Fibroblast of mammary gland (primary cell): ENCODE measurements at places on chromosomes 5 and 9.

GRCh38 chr5:143908959-143909358 lies 97.0 kb downstream of the HMHB1 start:
- DNase-seq, result no peak

DNA sequence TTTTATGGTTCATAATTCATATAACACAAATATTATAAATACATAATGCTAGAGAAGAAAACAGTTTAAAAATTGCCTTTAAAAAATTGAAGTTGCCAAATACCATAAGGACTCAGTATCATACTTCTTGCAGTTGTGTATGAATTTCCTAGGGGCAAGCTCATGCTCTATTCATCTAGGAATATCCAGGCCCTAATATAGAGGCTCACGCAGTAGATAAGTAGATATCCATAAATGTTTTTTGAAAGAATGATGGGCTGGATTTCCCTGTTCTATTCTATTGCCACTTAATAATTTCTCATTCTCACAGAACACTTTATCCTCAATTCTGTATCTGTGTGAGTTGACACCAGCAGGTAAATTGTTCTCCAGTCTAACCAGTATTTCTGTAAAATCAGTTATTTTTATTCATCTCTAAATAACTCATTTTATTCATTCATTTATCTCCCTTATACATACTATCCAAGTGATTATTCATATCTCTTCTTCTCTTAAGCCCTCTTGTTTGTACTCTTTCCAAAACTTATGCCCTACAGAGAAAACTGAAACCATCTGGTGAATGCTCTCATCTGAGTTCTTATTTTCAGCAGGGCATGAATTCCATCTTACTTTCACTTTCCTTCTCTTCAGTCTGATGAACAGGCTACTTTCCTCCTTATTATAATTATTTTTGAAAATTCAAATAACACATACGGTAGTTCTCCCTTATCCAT lies 97.1 kb downstream of the SLC44A1 start:
- DNase-seq, result peak; percentile 77

DNA sequence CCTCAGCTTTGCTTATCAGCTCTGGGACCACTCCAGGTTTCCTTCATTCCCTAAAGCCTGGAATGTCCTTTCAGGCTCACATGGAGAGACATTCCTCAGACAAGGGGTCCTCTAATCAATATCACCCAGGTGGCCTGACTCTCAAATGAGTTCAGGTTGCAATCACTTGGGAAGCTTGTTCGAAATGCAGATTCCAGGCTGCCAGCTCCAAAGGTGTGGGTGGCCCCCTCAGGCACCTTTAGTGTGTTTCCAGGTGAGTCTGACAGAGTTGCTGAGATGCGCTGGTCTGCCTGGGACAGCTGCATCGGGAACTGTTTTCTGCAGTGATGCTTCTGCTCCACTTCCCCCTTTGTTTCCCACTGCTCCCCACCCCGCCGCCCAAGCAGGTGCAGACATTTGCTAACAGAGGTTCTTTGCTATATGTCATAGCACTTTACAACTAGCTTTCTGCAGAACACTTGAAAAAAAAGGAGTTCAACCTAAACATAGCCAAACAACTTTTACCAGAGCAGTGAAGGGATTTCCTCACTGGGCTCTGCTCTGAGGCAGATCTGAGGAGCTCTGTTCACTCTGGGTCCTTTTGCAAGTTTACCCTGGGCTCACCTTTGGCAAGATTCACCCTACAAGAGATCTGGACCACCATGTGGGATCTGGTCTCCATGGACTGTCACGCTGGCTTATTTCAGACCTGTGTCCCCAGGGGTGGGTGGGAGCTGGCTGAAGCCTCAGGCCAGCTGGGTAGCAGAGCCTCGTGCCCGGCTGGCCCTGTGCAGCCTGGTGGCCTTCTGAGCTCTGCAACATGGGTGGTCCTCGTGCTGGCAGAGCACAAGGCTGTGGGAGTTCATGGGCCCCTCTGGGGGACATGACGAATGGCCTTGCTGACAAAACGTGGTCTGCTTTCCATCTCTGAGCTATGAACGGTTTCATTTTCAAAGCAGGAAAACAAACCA lies 539.6 kb downstream of the CCDC171 start:
- peak; percentile 68 for DNase-seq

DNA sequence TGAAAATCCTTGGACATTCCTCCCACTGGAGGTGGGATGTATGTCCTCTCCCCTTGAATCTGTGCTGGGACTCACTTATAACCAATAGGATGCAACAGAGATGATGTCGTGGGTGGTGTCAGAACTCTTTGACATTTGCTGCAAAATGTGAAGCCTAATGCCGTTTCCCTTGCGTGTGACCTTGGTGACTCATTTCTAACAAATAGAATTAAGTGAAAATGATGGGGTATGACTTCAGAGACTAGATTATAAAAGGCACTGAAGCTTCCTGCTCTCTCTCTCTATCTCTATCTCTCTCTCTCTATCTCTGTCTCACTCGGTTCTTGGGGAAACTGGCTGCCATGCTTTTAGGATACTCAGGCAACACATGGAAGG lies 126.1 kb upstream of the STC2 start:
- peak; percentile 85 for DNase-seq

GRCh38 chr5:5822729-5823257 lies 400.3 kb downstream of the ICE1 start:
- no peak for DNase-seq

GRCh38 chr5:74174366-74174765 lies 466.2 kb downstream of the ENC1 start:
- no peak for DNase-seq

- no peak for DNase-seq
Measured at GRCh38 chr9:84744726-84745125, 75.2 kb downstream of the NTRK2 start.

GRCh38 chr9:126615245-126615790 lies 1.6 kb downstream of the LMX1B start:
- DNase-seq, result no peak

DNA sequence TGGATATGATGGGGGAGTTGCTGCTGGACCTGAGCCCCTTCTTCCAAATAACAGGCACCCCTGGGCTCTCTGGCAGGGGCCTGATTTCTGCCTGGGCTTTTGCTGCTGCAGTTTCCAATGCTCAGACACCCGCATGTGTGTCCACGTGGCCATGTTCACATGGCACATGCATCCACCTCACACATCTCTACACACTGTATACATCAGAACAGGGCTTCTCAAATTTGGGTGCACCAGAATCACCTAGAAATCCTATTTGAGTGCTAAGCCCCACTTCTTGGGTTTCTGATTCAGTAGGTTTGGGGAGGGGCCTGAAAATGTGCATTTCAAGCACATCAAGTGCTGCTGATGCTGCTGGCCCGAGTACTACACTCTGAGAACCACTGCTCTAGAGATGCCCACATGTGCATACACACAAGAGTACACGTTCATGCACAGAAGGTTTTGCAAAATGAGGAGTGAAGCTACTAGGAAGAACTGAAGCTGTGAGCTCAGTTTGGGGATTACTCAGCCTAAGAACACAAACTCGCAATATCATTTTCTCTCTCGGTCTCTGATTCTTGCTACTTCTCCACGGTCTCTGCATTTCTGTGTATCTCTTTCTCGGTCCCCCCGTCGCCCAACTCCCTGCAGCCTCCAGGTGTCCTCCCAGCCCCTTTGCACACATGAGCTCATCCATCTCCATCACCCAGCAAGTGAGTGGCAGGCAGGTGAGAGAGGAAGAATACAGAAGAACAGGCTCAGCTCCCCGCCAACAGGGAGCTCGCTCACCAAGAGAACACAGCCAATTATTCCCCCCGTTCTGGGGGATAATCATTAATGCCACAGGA lies 97.0 kb downstream of the PCDH1 start:
- no peak for DNase-seq

- DNase-seq, result no peak
Measured at GRCh38 chr5:179303451-179304200, 41.6 kb downstream of the ADAMTS2 start.

GRCh38 chr9:123678038-123678877 lies 251.7 kb downstream of the DENND1A start:
- no peak for DNase-seq

GRCh38 chr5:1593903-1594356 lies 70.2 kb upstream of the LPCAT1 start:
- no peak for DNase-seq

GRCh38 chr9:27485158-27485557 lies 38.9 kb upstream of the IFNK start:
- DNase-seq, result no peak

GRCh38 chr5:75831561-75831960 lies 114.3 kb upstream of the POC5 start:
- no peak for DNase-seq

- no peak for DNase-seq
Measured at GRCh38 chr5:179378116-179378440, 32.8 kb upstream of the ADAMTS2 start.

DNA sequence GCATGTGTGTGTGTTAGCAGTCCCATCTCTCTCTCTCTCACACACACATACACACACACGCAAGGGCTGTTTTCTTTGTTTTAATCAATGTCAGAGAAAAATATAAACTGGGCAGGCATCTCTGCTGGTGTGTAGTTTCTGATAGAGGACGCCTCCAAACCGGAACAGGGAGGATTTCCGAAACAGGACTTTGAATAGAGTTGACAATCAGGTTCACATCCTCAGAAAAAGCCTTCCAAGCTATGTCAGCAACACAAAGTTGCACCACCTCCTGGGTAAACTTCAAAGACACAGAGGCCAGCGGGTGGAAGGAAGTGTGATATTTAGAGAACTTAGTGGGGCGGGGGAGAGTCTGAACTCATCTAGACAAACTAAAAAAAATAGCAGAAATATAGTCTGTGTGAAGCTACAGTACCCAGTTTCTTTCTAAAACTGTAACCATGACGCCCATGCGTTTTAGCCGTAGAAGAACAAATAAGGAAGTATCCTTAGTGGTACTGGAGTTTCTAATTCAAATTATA lies 1.2 kb downstream of the ST8SIA4 start:
- DNase-seq, result no peak

- no peak for DNase-seq
Measured at GRCh38 chr9:105846825-105847224, 152.5 kb downstream of the TMEM38B start.

GRCh38 chr5:105836887-105837286 lies 1833.8 kb downstream of the EFNA5 start:
- DNase-seq, result peak; percentile 17

- DNase-seq, result no peak
Measured at GRCh38 chr9:125284855-125285254, 23.2 kb downstream of the GAPVD1 start.

DNA sequence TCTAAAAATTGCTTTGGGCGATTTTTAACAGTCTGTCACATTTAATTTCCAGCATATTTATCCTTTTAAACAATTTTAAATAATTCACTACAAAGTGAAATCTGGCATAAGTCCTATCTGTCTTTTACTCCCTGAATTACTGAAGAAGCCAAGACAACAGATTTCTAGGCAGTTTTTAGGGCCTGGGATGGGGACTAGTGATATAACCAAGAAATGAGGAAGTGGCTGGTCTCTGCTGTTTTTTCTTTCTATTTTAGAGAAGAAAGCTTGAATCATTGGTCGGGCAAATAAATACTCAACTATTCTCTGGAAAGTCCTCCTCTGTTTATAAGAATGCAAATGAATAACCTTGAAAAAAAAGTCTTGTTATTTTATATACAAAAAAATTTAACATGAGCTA lies 79.7 kb upstream of the SSBP2 start:
- no peak for DNase-seq

- no peak for DNase-seq
Measured at GRCh38 chr5:113514289-113514635, 768 bp downstream of the YTHDC2 start.

GRCh38 chr5:27928060-27928459 lies 889.7 kb upstream of the CDH9 start:
- DNase-seq, result no peak

DNA sequence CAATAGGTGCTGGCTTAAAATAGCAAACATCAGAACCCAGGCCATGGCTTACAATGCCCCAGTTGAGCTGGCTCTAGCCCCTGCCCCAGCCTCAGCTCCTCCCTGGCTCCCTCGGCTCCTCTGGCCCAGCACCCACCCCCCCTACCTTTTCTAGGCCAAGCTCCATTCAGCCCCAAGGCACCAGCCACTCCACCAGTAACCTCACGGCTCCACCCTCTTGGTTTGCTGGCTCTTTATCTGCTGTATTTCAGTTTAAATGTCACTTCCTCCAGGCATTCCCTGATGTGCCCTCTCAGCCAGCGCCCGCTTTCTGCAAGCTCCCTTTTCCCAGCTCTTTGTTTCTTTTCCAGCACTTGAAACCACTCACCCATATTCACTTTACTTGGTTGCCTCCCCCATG lies 10.6 kb downstream of the C1QTNF2 start:
- DNase-seq, result no peak

GRCh38 chr9:108351571-108351970 lies 504.2 kb downstream of the ACTL7B start:
- no peak for DNase-seq

DNA sequence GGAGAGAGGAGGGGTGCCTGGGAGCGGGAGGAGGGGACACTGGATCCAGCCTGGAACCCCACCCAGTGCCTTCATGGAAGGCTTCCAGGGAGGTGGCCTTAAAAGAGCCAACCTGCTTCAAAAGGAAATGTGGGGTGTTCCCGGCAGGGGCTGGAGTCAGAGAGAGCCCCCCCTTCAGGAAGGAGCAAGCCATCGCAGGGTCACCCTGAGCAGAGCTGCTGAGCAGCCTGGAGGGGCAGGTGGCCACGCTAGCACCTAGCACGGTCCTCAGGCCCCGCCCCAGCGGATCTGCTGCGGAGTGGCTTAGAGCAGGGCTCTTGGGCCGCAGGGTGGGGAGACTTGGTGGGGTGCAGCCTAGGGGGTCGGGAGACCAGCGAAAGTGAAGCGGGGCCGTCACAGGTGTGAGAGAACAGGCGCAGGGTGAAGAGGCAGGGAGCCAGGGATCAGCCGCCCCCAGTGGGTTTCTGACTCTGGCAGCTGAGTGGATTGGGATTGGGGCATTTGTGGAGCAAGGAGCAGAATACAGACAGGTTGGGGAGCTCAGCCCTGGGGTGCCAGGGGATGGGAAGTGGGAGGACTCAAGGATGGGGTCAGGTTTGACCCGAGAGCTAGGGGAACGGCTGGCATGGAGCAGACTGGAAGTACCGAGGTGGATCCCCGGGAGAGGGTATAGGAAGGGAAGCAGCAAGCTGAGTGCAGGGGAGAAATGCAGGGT lies 1.5 kb downstream of the LCN2 start:
- DNase-seq, result no peak

DNA sequence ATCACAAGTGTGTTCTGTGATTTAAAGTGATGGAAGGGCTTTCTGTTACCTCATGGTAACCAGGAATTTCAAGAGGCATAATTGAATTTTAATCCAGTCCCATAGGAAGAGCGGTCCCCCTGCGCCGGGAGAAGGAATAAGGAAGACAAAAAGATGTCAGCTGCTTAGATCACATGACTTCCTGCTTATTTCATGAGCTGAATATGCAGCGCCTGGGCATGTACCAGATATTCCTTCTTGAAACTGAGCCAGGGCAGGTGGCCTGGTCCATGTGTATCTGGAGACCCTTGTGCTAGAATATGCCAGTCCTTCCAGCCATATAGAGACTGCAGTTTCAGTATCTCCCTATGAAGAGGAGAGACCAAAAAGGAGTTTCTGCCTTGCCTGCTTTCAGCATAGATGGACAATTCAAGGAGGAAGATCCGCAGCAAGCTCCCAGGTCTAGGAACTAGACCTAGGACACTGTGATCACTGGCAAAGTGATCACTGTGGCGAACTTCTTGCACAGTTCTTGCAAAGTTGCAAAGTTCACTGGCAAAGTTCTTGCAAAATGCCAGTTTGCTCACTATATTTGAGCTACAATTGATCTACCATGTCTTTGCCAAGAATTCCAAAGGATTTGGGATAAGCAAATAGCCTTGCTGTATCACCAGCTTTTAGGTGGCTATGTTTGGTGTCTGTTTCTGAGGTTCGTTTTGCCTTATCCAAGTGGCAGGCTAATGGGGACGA lies 102.9 kb upstream of the PHYKPL start:
- DNase-seq, result no peak

GRCh38 chr9:134661791-134662142 lies 20.2 kb downstream of the COL5A1 start:
- peak; percentile 87 for DNase-seq
